Activated T-cell treated with anti-CD3 and anti-CD28 coated beads, Interleukin-2, amount 50 U/mL, for 48 hours (primary cell): ENCODE measurements at places on chromosomes 11 and 22.

DNA sequence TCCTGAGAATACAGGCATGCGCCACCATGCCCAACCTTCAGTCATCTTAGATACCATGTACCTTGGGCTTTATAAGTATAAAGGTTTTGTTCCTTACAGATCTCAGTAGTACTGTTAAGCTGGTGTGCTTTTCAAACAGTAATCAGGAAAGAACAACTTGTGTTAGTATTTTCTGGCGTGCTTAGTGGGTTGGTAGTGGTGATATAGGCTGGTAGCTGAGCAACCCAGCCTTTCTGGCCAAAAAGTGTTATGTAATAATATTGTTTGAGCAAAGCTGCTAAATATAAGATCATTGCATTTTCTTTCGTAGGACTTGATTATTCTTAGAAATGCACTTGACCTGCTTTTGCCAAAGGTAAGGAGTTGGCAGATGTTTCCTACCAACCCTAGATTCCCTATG lies 6.5 kb downstream of the ADSL start:
- no peak for DNase-seq

- DNase-seq, result no peak
Observed at GRCh38 chr11:95791709-95792033, 1.4 kb downstream of the CEP57 start.

- DNase-seq, result peak; percentile 67
Observed at GRCh38 chr11:65416841-65417701, 5.5 kb upstream of the NEAT1 start.

GRCh38 chr11:89463266-89463780 lies 27.9 kb downstream of the NOX4 start:
- no peak for DNase-seq

GRCh38 chr11:119081682-119082260 lies 2.9 kb upstream of the HMBS start:
- DNase-seq, result no peak
